ENCODE measurements at places on chromosomes 12 and 14. TPM values are rescaled to one million over a fixed set of nuclear protein-coding genes. Genes with fewer than 3 reads are reported as not detected.

Gene KRT71
- total RNA-seq, result not detected

Gene LRP1-AS
- not detected for total RNA-seq

Gene ASCL1
- total RNA-seq, result 11.2 TPM

Gene RNF41
- total RNA-seq, result 94.1 TPM

Gene LRRIQ1
- total RNA-seq, result 5.9 TPM

Gene P2RX7
- 77.1 TPM for total RNA-seq

Gene RNASE7
- total RNA-seq, result not detected

Gene OASL
- not detected for total RNA-seq

Gene DPY19L2
- total RNA-seq, result 25.5 TPM

Gene DHRS4L2
- 13.8 TPM for total RNA-seq

Gene LRFN5
- total RNA-seq, result 36.4 TPM

Gene MARCHF9
- total RNA-seq, result 19.7 TPM

Gene TPPP2
- total RNA-seq, result 0.83 TPM

Gene TCL1B
- not detected for total RNA-seq

Gene PLEKHG3
- 59.6 TPM for total RNA-seq

Gene FERMT2
- total RNA-seq, result 90.2 TPM

Gene NRXN3
- 241 TPM for total RNA-seq

Gene CTSG
- total RNA-seq, result not detected

Gene KRT72
- total RNA-seq, result not detected

Gene SLC6A15
- total RNA-seq, result 81.3 TPM

Gene DEGS2
- total RNA-seq, result 4.5 TPM

Gene LAG3
- 0.63 TPM for total RNA-seq

All from dorsolateral prefrontal cortex (tissue), 122 donors.